MM.1S (cell line): ENCODE measurements at places on chromosomes 11 and 22.

DNA sequence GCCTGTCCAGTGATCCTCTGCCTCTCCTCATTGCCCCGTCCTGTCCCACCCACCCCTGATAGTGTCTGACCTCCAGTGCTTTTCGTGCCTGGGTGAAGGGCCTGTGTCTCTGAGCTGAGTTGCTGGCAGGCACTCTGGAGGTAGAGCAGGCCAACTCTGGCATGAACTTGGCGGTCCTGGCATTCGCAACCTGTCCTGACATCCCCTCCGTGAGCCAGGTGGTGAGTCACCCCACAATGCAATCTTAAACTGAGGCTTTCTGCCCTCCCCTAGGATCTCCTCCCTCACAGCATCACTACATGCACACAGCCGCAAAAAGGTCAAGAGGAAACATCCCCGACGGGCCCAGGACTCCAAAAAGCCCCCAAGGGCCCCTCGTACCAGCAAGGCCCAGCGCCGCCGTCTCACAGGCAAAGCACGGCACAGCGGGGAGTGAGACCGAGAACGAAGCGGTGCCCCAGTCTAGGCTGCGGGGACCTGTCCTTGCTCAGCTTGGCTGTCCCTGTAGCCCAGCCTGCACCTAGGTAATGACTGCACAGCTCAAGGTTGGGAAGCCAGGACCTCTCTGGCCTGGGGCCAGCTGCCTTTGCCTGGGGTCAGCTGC, 4.9 kb downstream of the NOL12 start:
- DNase-seq: no peak

- DNase-seq: no peak
Measured at GRCh38 chr11:49377978-49378377, 169.6 kb upstream of the FOLH1 start.

DNA sequence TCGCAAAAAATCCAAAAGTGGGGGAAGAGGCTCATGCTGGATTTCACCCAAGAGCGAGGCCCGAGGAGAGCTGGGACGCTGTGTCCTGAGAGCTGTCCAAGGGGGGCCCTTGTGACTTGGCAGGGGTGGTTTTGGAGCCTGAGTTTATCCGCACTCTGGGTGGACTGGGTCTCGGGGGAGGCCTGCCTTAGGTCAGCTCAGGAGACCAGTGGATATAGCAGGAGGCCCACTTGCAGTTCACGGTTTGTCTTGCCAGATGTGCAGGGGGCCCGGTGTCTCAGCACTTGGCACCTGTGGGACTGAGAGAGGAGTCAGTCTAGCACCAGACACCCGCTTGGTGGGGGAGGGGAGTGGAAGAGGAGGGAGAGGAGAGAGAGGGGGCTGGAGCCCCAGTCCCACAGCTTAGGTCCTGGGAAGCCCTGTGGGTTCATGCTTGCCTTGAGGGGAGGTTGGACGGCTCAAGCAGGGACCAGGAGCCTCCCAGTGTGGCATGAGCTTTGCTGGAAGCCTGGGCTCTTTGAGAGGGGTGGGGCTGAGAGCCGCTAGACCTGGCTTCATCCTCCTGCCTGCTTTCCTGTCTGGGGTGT, 33.4 kb downstream of the PARVB start:
- DNase-seq: no peak

- DNase-seq: no peak
Measured at GRCh38 chr11:132670921-132671675, 861.2 kb downstream of the OPCML start.

DNA sequence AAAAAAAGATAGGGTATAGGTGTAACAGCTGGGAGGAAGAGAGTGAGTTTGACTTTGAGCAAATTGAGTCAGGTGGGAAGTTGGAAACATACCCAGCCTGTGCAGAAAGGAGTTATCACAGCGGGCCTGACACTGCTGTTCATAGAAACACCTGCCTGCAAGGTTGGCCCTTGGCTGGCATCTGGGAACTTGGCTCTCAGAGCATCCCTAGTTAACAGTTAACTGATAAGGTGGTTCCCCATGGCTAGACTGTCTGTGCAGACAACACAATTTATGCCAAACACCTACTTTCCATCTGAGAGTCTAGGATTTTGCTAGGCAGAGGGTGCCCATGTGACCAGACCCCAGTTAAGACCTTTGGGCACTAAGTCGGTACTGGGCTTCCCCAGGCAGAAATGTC, 31.4 kb downstream of the ADAMTS8 start:
- DNase-seq: no peak

DNA sequence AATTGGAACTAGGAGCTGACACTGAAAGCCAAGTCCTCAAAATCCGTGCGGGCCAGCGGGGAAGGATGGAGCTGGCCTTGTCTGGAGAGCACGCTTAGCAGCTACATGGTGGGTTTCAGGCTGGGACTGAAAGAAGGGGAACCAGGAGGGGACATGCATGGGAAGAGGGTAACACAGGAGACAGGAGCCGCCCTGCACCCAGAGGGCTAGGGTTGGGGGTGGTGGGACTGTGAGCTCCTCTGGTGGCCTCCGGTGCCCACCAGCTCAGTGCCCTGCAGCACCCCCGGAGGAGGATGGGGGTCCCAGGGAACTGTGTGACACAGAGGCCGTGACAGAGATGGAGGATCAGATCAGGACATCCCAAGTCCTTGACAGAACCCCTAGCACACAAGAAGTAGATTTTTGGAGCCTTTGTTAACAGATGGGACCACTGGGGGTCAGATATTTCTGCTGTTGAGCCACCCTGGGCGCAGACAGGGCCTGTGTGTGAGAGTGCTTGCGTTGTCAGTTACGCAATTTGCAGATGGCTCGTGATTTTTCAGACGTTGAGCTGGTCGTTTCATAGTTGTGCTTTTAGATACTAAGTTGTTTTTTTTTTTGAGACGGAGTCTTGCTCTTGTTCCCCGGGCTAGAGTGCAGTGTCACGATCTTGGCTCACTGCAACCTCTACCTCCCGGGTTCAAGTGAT, 21.3 kb upstream of the GRAMD4 start:
- DNase-seq: no peak

GRCh38 chr11:117068303-117068860, 29.8 kb downstream of the SIK3 start:
- DNase-seq: no peak

DNA sequence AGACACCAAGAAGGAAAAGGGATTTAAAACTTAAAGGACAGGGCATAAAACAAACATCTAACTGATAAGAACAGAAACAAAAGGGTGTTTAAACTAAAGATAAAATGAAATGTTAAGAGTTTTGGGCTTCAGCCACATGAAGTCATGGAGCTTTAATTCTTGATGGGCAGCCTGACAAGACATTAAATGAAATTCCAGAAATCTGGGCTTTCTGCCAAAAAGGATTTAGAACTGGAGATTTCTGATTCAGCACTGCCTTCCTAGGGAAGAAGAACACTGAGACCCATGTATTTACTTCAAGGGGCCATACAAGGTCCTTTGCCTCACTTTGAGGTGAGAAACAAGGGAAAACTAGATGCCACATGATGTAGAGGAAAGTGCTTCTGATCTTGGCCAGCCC, 355.9 kb upstream of the RAG2 start:
- DNase-seq: no peak

GRCh38 chr11:83092488-83093384, 21.0 kb upstream of the RAB30 start:
- no peak for DNase-seq

GRCh38 chr22:20952544-20953341, 14.3 kb upstream of the AIFM3 start:
- no peak for DNase-seq

- no peak for DNase-seq
Measured at GRCh38 chr11:67194096-67194495, 72.2 kb upstream of the GRK2 start.

DNA sequence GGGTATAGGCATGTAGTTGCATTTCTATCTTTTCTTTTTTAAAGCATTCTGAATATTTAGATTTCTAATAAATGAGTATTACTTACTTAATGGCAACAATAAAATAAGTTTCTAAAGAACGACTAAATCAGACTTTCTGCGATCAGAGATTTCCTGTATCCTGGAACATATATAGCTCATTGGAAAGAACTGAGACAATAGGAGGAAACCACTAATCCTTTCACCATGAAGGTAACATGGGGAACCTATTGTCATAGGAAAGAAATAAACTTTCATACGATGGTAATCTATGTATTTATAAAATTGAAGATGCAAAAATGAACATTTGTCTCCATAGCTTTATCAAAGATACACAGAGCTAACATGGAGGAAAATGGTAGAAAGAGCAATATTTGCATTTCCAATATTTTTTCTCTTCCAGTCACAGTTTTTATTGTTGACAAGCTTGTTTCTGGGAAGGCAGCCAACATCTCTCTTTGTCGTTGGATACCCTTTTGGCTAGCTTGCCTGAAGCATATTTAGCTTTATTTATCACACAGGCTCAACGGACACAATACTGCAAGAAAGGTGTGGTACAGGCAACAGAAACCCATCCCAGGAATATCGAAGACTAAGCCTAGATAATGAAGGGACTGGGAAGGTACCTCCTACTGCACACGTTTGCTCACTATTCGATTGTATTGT, 293.3 kb upstream of the MPPED2 start:
- no peak for DNase-seq

DNA sequence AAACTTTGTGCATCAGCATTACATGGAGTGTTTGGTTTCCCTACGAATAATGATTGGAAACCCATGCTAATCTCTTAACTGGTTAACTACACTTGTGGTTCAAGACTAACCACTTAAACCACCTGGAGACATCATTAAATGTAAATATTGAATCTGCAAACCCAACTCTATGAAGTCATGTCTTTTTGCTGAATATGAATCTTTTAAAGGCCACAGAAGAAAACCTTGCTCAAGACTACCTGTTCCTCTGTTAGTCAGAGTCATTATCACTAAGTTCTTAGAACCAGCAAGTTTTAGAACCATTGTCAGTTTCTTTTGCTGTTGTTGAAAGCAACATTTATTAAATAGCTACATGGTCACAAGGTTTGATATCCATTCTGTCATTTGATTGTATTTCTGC, 70.7 kb downstream of the SIK2 start:
- no peak for DNase-seq

GRCh38 chr11:99638073-99638553, 617.4 kb downstream of the CNTN5 start:
- DNase-seq: no peak

DNA sequence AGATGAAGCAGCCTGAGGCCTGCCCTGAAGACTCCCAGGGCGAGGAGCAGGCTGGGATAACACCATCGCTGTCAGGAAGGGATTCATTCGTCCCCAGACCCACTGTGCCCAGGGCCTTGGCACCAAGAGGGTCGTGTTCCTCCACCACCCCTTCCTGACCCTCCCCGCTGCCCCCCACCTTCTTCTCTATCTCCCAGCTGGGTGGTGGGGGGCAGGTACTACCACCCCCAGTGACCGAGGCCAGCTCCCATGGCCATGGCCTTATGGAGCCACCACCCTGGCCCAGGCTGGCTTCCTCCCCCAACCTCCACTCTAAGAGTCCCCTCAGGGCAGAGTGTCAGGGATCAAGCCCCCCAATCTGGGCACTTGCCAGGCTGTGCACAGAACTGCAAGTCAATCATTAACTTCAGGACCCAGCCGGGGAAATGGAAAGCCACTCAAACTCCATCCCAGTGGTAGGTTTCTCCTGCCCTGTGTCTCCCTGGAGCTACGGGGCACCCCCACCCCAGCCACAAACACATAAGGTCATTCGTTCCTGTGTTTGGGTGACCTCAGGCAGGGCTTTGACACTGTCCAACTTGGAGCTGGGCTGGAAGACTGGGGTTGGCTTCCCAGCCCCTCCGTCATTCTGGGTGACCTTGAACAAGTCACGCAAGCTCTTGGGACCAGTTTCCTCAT, 33.3 kb upstream of the WNT11 start:
- DNase-seq: no peak

GRCh38 chr22:41366323-41367029, 15.3 kb upstream of the TEF start:
- no peak for DNase-seq

GRCh38 chr22:44689173-44689572, 12.8 kb upstream of the PRR5 start:
- DNase-seq: no peak

DNA sequence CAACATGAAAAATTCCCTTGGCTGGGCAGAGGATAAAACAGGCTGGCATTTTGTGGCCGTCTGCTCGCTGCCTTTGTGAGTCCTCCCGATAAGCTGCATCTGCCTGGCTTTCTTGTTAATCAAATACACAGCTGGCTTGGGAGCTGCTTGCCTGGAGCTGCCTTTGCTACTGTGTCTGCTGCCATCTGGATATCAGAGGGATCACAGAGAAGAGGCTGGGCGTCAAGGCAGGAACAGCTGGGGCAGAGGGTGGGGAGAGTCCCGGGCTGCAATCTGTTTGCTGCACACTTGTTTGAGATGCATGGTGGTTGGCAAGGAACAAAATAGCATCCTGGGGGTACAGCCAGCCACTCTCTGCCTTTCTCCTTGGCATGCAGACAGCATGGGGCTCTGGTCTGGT, 36.0 kb downstream of the COMMD9 start:
- DNase-seq: no peak

GRCh38 chr22:36611241-36611976, 82.4 kb upstream of the EIF3D start:
- no peak for DNase-seq

- DNase-seq: no peak
Measured at GRCh38 chr22:36929621-36930020, 16.2 kb downstream of the CSF2RB start.

- DNase-seq: no peak
Measured at GRCh38 chr11:63179432-63180041, 35.5 kb upstream of the SLC22A24 start.

GRCh38 chr11:75429902-75430713, 2.9 kb downstream of the KLHL35 start:
- no peak for DNase-seq

DNA sequence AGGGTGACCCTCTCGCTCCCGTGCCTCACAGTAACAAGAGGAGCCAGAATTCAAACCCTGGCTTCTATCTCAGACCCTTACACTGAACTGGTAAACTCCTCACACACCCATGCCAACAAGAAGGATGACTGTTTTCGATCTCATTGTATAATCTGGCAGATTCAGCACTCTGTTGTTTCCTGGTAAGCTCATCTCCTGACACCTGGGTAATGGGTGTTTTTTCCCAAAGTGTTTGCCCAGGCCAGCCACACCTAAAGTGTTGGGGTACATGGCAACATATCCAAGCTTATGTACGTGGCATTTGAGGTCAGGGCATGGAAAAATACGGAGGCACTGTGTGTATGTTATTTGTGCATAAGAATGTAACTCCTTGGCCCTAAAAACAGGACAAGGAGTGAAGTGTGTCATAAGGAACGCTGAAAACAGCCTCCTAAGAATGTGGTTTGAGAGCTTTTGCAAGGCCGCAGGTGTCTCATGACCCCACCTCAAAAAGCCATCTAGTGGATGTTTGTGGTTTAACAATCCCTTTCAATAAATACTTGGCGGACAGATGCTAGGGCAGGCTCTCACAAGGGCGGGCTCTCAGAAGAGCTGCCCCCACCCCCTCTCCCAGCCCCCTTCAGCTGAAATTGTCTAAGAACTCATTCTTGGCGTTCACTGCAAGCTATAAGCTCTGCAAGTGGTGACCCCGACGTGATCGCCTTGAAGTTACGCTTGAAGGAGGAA, at the start of gene MS4A15:
Gene MS4A15, plus strand, starts transcription at position 561 of the 726 bp plus-strand sequence. CDS start 6,867 bp downstream, outside the sequence.
- DNase-seq: peak; percentile 80
